Cardiac muscle cell (in vitro differentiated cells and primary cell): ENCODE measurements at places on chromosomes 2 and 18. TPM values are rescaled to one million over a fixed set of nuclear protein-coding genes. Genes with fewer than 3 reads are reported as not detected.

- H3K36me3 ChIP-seq: no peaks in the 10 kb centered on the region
- no peak overlapping the region for H3K27ac ChIP-seq
- H3K4me1 ChIP-seq: peaks cover 8% of the 10 kb centered on the region
- no peak overlapping the region for H3K4me3 ChIP-seq
- H3K27me3 ChIP-seq: no peaks in the 10 kb centered on the region
Measured at GRCh38 chr2:45945302-45945717, 293.8 kb downstream of the PRKCE start.

The ACKR3 gene
- total RNA-seq: 2.1 and 2.5 TPM in 2 replicates

GRCh38 chr2:119476301-119477112 lies 44.9 kb downstream of the TMEM37 start:
- H3K27ac ChIP-seq: no peak overlapping the region
- peak; percentile 81 for DNase-seq
- H3K4me1 ChIP-seq: no peaks in the 10 kb centered on the region
- no peak overlapping the region for H3K4me3 ChIP-seq

DNA sequence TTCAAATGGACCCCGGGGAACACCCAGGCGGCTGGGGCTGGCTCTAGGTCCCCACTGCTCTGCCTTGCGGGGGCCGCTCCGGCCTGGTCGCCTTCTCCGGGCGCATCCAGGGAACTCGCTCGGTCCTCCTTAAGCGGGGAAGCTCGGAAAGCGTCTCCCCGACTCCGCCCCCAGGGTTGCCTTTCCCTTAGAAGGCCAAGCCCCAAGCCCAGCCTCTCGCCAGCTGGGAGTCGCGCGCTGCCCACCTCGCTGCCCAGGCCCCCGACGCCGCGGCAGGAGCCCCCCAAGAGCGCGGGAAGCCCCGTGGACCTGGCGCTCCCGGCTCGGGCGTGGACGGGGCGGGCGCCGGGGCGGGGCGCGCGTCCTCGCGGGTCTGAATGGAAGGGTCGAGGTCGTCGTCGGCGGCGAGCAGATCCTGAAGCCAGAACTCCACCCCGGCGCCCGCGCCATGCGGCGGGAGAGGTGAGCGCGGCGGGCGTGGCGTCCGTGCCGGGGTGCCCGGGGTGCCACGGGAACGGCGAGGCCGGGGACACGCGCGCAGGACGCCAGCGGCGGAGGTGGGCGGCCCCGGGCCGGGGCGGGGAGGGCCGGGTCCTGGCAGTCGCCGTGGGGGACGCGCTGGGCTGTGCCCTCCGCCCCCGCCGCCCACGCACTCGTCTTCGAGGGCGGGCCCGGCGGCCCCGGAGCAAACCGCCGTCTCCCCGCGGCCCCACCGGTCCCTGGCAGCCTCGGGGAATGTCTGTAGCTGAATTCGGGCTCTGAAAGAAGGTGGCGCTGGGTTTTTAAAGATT lies at the start of gene BOK:
TSS of gene BOK (plus strand) at position 214 of the 791 bp plus-strand sequence. CDS start 739 bp downstream, outside the sequence.
- peak; percentile 84 for DNase-seq
- no peak within 1 kb of the TSS for H3K27ac ChIP-seq
- H3K27me3 ChIP-seq: no peaks in the 10 kb centered on the region
- H3K36me3 ChIP-seq: no peaks in the 10 kb centered on the region
- H3K4me3 ChIP-seq: peak within 1 kb of the TSS; percentile 68
- no peaks in the 10 kb centered on the region for H3K4me1 ChIP-seq

GRCh38 chr2:200525066-200525465 lies 941 bp upstream of the SGO2 start:
- no peak overlapping the region for H3K4me3 ChIP-seq
- no peak for DNase-seq
- no peak overlapping the region for H3K27ac ChIP-seq

The BMP10 gene
- total RNA-seq: 0.46 and 0.95 TPM in 2 replicates
